ENCODE measurements at places on chromosomes 2 and 18.

GRCh38 chr2:207770602-207771404 lies 1.1 kb upstream of the FZD5 start:
- no peak for DNase-seq

DNA sequence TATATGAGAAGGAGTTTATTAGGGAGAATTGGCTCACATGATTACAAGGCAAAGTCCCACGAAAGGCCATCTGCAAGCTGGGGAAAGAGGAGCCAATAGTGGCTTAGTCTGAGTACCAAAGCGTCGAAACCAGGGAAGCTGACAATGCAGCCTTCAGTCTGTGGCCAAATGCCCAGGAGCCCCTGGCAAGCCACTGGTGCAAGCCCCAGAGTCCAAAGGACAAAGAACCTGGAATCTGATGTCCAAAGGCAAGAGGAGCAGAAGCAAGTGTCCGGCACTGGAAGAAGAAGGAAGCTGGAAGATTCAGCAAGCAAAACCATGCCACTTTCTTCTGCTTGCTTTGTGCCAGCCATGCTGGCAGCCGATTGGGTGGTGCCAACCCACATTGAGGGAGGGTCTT lies 74.3 kb upstream of the NPAS2 start:
- no peak for DNase-seq

GRCh38 chr18:63523660-63524059 lies 18.5 kb upstream of the SERPINB12 start:
- no peak for DNase-seq

GRCh38 chr2:174335988-174336500 lies 1.3 kb downstream of the SP9 start:
- DNase-seq = no peak

DNA sequence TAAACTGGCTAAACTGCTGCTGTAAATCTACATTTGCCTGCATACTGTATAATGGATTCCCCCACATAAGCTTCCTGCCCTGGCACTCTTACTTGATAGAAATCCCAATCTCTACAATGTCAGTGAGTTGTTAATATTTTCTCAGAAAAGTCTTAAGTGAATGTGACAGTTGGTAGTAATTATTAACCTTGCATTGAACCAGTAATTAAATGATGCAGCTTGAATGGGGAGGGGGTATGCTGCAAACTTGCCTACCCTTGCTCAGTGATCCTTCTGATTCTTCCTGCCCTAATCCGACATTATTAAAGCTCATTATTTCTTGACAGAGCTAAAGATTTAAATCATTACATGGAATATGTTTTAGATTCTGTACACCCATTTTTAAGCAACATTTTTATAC lies 119.0 kb upstream of the CDH7 start:
- DNase-seq = no peak

DNA sequence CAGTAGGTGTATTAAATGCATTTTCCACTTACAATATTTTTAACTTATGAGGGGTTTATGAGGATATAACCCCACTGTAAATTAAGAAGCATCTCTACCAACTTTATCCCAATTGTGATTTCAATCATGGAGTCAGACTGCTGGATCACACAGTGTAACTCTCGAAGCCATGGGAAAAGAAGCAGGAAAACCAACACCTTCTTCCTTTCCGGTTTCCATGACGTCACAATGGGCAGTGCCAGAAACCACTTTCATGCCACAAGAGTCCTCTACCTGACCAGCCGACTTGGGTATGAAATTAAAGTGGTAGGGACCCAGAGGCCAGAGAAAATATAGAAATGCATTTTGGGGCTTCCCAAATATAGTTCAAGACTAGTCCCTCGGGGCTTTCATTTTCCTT lies 4.2 kb downstream of the RNF152 start:
- DNase-seq = no peak

Data from NCI-H524 treated with DMSO at 0.1 percent for 48 hours (cell line).